ENCODE measurements at places on chromosomes 3 and 15.

DNA sequence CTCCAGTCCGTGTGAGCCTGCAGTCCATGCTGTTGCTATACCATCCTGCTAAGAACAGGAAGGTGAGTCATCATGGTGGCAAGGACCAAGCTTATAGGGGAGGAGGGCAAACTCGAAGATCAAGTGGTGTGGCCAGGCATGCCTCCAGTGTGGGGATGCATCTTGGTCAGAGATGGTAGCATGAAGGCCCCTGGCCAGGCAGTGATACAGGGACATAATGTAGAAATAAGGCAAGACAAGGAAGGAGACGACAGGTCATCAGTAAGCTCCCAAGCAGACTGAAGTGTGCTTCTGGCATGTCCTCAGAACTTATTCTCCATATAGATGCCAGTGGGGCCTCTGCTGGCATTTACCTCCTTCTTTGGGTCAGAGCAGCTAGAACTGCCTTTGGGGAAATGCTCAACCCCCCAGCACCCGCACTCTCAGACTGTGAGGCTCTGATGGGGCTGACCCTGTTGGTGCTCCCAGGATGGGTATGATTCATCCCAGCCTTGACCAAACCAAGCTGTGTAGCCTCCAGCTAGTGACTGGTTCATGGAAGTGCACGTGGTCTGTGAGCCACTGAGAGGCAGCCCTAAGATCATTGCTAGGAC, 52.5 kb upstream of the ATP2B2 start:
- no peak for DNase-seq

- DNase-seq, result no peak
Measured at GRCh38 chr3:23038471-23038870, 164.7 kb upstream of the UBE2E2 start.

- no peak for DNase-seq
Measured at GRCh38 chr15:59444081-59444835, 6.3 kb downstream of the FAM81A start.

DNA sequence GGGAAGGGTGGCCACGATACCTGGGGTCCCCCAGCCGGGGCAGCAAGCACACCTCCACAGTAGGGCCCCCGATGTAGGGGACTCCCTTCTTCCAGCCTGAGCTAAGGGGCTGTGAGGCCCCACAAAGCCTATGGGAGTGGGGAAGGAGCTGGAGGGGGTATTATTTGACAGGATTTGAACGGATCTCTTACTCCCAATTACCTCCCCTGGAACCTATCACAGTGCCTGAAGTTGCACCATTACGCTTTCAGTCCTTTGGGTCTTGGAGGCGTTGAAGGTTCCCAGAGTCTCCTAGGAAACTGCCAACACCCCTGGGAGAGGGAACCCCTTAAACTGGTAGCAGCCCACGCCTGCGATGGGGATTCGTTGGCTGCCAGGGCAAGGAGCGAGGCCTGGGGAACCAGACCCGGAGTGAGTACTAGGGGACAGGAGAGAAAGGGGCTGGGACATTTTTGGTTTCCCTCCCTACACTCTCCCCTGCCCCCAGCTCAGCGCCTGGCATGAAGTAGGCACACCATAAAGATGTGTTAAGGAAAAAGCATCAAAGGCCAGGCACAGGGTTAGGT, 409 bp upstream of the LHFPL4 start:
- no peak for DNase-seq

- no peak for DNase-seq
Measured at GRCh38 chr15:28904541-28905315, 19.0 kb downstream of the APBA2 start.
